Fibroblast of lung (primary cell): ENCODE measurements at places on chromosomes 2 and 18.

GRCh38 chr2:217741381-217741955, 261.3 kb downstream of the TNS1 start:
- DNase-seq, result no peak

- DNase-seq, result no peak
Measured at GRCh38 chr18:35242426-35242825, 1.6 kb downstream of the ZNF397 start.

DNA sequence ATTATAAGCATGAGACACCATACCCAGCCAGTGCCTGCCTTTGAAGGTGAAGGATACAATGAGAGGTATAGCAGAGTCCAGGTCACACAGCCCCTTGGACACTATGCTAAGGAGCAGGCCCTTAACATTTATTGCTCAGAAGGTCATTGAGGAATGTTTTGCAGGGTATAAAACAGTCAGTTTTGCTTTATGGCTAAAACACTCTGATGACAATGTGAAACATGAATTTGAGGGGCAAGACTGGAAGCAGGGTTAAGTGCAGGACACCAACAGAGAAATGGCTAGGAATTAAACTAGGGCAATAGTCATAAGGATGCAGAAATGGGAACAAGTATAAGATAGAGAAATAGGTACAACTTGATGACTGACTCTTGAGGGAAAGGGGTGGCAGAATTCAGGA, 141.1 kb downstream of the METTL4 start:
- DNase-seq, result no peak

DNA sequence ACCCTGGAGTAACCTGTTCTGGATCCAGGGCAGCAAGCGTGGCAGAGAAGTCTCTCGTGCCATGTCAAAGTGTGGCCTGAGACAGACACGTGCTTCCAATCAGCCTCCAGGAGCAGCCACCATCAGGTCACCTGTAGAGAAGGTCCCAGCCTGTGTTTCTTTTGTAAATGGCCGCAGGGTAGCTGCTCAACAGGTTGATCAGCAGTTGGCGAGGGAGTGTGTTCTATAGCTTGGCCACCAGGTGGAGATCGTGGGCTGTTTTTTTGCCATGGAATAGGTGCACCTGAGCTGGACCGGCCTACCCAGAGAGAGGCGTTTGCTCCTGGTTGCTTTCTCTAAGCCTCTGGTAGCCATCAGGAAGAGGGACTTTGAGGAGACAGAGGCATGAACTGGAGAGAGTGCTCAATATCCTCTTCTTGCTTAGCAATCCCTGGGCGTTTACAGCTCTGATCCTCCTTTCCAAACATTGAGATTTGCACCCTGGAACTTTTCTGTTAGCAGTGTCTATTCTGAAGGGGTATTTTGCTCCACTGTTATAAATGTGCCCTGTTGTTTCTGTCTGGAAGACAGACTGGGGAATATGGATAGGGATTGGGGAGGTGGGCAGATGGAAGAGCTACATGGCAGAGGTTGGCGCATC, 34.2 kb upstream of the EN1 start:
- DNase-seq, result peak; percentile 24

DNA sequence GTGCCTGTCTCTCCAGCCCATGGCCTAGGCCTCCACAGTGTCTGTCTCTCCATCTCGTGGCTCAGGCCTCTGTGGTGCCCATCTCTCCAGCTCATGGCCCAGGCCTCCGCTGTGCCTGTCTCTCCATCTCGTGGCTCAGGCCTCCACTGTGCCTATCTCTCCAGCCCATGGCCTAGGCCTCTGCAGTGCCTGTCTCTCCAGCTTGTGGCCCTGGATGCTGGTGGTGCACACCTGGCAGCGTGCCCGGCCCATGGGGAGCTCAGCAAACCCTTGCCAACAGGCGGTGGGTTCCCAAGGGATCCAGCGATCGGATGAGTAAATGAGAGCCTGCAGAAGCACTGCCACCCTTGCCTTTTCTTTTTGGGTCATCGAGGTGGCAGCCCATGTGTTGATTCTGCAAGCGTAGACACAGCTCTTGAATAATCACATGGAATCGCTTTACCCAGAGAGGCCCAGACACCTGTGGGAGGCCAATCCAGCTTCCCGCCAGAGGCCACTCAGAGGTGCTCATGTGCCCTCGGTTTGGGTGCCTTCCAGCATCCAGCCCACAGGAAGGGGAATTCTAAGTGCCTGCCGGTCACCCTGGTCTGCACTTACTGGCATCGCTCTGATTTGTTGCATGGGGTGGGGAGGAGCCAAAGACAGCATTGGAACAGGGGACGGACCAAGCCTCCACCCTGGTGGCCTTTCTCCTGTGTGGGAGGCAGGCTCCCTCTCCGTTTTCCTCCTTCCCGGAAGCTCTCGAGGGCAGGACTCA, 101.8 kb upstream of the HDAC4 start:
- no peak for DNase-seq

GRCh38 chr2:48264627-48265026, 265.3 kb upstream of the STON1 start:
- DNase-seq, result no peak

DNA sequence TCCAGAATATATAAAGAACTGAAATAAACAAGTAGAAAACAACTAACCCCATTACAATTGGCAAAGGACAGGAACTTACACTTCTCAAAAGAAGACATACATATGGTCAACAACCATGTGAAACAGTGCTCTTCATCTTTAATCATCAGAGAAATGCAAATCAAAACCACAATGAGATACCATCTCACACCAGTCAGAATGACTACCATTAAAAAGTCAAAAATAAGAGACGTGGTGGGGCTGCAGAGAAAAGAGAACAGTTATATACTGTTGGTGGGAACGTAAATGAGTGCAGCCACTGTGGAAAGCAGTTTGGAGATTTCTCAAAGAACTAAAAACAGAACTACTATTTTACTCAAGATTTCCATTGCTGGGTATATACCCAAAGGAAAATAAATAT, 1696.3 kb upstream of the TMEFF2 start:
- no peak for DNase-seq

DNA sequence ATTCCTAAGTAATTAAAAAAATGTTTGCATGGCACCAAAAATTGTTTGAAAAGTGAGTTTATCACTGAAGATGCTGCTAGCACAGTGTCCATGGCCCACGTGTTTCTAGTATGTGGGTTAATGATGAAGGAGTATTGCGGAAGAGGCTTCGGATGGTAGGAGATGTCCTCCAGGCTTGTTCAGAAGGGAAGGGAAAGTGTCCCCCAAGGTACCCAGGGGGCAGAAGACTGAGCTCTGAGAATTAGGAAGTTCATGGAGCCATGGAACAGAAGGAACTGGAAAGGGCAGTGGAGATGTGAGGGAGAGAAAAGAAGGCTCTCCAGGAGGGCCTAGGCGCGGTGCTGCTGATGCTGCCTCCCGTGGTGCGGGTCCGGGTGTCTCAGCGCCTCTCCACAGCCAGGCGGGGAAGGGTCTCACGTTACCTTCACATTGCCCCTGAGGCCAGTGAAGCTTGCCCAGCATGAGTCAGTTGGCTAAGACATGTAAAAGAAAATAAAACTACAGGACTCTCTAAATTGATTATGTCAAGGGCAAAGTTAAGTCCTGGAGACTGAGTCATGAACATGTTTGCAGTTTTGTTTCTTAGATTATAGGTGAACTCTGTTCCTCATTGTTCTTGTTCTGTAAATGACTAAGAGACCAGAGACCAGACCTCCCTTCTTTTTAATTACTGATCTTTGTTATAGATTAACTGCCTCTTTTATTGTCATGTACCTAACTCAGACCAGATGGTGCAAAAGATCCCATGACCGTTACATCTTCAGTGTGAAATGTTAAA, 89.0 kb downstream of the MTCL1 start:
- peak; percentile 71 for DNase-seq

GRCh38 chr2:175874291-175874690, 127.8 kb downstream of the LNPK start:
- no peak for DNase-seq

DNA sequence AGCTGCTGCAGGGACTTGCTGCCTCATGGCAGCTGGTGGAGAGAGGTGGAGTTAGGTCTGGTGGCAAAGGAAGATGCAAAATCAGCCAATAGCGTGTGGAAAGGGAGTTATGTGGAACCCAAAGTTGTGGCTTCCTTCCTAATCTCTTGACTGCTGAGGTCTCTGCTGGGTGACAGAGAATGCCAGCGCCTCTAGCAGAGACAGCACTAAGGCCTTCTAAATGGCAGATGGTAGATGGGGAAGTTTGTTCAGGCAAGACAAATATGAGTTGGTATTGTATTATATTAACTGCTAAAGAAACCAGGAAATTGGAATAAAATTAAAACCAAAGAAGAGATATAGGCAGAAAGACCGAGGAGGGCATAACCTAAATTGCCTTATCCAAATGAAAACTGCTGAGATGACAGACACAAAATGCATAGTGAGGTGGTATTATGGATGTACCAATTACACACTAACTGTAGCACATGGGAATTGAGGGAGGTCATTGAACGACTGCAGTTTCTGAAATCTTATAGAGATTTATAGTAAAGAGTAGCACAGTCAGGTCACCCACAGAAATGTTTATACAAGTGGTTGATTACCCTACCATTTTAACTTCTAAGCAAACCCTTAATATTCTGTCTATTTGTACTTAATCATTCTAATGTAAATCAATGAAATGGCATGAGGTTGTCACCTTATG, 246.6 kb upstream of the SESTD1 start:
- DNase-seq, result no peak

GRCh38 chr2:168633200-168633599, 169.2 kb upstream of the NOSTRIN start:
- no peak for DNase-seq
